HEK293T (cell line): ENCODE measurements at places on chromosomes 3 and 15.

DNA sequence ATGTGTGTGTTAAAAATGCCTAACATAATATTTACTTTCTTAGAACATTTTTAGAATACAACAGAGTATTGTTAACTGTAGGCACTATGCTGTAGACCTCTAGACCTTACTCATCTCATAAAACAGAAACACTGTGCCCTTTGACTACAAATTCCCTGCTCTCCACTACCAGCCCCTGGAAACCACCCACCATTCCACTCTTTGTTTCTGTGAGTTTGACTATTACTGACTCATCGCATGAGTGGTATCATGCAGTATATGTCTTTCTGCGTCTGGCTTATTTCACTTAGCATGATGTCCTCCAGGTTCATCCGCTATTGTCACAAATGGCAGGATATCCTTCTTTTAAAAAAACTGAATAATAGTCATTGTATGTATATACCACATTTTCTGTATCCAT, 216.7 kb upstream of the CFAP20DC start:
- no peak for DNase-seq

DNA sequence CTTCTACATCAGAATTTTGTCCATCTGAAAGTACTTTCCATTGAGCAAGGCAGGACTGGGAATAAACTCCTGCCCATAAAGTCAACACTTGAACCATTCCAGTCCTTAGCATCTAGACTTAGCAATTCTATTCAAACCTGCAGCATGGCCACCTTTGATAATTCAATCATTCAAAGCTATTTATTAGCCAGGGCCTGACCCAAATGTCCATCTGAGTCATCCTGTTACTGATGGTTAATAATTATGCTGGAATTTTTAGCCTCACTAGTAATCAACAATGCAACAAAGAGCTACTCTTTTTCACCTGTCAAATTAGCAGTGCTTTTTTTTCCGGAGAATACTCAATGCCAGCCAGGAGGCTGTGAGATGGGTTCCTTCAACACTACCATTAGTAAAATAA, 72.7 kb upstream of the SNRK start:
- DNase-seq, result no peak

DNA sequence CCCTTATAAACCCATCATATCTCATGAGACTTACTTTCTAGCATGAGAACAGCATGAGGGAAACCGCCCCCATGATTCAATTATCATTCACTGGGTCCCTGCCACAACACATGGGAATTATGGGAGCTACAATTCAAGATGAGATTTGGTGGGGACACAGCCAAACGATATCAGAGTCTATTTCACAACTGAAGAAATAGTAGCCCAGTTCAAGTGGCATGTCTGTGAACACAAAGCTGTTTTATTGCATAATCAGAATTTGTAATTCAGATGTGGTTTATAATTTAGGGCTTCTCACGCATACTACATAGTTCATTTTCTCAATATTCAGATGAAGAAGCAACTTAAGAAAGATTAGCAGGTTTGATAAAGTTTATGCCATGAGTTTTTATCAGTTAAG, 1188.0 kb upstream of the ALCAM start:
- no peak for DNase-seq

- no peak for DNase-seq
Observed at GRCh38 chr3:139291276-139292051, 52.4 kb upstream of the MRPS22 start.

DNA sequence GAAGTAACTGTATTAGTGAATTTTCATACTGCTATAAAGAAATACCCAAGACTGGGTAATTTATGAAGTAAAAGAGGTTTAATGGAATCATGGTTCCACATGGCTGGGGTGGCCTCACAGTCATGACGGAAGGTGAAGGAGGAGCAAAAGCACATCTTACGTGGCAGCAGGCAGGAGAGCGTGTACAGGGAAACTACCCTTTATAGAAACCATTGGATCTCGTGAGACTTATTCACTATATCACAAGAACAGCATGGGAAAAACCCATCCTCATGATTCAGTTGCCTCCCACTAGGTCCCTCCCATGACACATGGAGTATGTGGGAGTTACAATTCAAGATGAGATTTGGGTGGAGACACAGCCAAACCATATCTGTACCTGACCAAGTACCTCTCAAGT, 812.3 kb upstream of the ALCAM start:
- DNase-seq, result no peak

DNA sequence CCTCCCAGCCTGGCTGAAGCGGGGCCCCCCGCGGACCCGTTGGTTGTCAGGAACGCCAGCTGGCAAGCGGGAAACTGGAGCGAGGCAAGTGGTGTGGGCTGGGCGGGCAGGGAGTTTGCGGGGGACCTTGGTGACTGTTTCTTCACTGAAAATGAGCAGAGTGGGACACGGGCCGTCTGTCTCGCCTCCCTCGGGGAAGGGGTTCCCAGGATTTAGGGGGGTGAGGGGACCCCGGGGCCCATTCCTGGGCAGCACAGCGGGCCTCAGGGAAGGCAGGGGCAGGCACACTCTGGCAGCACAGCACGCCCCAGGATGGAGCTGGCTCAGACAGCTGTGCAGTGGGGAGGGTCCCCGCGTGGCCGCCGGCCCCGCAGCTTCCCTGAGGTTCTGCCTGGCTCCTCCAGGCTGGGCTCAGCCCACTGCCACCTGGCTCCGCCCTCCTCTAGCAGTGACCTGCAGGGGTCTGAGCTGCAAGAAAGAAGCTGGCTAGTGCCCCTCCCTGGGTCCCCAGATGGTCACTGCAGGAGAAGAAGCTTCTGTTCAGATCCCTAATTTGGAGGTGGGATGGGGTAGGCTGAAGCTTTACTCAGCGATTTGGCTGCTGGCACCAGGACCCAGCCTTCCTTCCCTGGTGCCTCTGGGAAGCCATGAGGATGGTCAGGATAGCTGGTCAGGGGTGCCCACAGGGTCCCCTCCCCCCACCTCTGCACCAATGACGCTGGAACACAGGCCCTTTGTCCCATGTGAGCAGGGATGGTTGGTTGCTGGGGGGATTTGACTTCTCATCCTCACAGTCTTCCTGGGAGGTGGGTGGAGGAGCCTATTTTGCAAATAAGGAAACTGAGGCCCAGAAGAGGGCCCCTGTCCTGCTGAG, 90.4 kb downstream of the TBC1D2B start:
- DNase-seq, result no peak

DNA sequence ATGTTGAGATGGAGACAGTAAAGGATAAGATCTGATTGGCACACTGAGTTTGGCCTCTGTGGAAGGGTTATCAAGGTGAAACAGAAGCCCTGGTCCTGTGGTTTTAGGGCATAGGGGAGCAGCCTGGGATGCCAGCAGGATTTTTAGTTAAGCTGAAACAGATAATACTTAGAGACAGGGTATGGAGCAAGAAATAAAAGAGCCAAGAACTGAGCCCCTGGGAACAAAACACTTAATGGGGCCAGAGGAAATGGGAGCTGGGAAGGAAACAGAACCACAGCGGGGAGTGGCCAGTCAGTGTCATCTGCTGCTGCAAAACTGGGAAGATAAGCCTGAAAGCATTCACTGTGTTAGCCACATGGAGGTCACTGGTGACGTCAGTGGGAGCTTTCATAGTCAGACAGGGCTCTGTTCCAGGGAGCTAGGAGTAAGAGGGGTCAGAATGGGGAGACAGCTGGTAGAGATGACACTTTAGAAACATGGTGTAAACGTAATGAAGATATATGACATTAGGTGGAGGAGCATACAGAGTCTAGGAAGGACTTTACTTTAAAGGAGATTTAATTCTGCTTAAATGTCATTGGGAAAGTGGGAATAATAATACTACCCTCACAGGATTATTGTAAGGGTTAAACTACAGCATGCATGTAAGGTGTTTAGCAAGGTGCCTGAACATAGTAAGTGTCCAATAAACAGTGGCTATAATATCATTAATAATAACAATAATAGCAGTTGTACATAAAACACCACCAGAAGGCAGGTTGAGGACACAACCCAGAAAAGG, 172.7 kb upstream of the CTNNB1 start:
- no peak for DNase-seq

- no peak for DNase-seq
Observed at GRCh38 chr3:21328711-21329390, 422.2 kb downstream of the ZNF385D start.

GRCh38 chr3:149266736-149267135, 45.1 kb upstream of the CP start:
- no peak for DNase-seq

DNA sequence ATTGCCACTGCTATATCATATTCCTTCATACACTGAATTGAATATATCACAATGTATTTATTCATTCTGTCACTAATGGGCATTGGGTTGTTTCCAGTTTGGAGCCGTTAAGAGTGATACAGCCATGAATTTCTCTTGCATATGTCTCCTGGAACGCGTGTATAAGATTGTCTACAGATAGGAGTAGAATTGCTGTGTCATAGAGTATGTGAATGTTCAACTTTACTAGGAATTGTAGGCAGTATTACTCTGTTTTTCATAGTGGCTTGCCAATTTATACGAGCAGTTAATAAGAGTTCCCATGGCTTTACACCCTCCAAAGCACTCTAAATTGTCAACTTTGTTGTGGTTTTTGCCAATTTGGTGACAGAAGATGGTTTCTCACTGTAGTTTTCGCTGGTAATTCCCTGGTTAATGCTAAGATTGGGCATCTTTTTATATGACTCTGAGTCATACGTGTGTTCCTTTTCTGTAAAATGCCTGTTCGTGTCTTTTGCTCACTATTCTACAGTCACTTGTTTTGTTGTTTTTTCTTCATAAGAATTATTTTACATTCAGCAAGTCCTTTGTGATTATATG, 136.1 kb upstream of the LIPC start:
- no peak for DNase-seq

DNA sequence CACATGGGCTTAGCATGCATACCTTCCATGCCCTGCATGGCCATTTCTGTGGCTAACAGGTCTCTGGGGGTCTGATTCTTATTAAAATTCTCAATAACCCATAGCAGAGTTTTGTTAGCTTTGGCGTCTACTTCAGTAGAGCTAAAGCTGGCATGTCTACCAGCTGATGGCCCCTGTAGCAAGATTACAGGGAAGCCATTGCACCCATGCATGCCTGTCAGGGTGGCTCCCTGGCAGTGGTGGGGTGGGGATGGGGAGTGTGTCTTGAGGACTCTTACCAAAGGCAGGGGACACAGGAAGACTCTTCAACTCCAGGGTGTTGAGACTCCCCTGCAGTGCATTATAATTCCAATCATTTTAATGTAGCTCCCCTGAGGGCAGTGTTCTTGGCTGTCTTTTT, 4.7 kb downstream of the KY start:
- no peak for DNase-seq

GRCh38 chr3:46759239-46760167, 41.8 kb upstream of the PRSS50 start:
- DNase-seq, result no peak

DNA sequence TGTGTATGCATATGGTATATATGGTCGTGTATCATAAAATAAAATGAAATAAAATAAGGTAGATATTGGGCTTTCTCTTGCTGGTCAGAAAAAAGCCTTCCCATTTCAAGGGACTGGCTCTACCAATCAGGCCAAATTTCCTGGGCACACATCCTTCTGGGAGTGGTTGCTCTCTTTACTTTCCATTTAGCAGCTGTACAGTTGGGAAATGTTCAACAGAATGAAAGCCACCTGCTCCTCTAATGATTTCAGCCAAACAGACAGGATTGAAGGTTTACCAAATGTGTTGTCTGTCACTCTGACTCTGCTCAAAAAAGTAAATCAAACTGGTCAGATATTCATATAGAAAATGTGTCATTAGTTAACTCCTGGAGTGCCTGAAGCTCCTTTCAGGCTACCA, 380.4 kb downstream of the ROBO2 start:
- DNase-seq, result no peak

GRCh38 chr3:186921578-186921977, 8.7 kb upstream of the ST6GAL1 start:
- no peak for DNase-seq

DNA sequence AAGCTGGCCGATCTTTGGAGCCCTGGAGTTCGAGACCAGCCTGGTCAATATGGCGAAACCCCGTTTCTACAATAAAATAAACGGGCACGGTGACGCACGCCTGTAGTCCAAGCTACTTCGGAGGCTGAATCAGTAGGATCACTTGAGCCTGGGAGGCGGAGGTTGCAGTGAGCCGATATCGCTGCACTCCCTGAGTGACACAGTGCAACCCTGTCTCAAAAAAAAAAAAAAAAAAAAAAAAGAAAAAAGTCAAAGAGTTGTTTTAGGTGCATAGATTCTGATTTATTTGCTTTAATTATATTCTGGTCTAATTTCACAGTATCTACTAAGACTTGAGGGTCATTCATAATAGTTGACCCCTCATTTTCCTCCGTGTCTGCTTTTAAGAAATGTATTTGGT, 1.7 kb downstream of the ARL13B start:
- DNase-seq, result no peak

- DNase-seq, result no peak
Observed at GRCh38 chr15:31241888-31242522, 84.6 kb upstream of the KLF13 start.

GRCh38 chr3:164467007-164467406, 611.3 kb downstream of the SI start:
- no peak for DNase-seq

GRCh38 chr3:126459763-126460127, 15.9 kb downstream of the ZXDC start:
- DNase-seq, result no peak

- DNase-seq, result no peak
Observed at GRCh38 chr3:107942951-107943749, 147.7 kb downstream of the CD47 start.

DNA sequence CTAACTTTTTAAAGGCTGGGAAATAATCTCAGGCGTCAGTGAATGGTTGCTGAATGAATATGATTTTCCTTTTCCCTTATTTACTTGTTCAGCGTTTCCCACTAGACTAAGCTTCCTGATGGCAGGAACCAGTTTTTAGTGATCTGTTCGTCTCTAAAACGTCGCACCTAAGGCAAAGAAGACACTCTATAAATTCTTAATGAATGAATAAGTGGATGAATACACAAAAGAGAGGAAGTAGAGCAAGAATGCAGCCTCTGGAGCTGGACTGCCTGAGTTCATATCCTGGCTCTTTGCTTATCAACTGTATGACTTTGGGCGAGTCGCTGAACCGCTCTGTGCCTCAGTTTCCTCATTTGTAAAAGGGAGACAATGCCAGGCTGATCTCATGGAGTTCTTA, 38.7 kb downstream of the WNT7A start:
- DNase-seq, result no peak

DNA sequence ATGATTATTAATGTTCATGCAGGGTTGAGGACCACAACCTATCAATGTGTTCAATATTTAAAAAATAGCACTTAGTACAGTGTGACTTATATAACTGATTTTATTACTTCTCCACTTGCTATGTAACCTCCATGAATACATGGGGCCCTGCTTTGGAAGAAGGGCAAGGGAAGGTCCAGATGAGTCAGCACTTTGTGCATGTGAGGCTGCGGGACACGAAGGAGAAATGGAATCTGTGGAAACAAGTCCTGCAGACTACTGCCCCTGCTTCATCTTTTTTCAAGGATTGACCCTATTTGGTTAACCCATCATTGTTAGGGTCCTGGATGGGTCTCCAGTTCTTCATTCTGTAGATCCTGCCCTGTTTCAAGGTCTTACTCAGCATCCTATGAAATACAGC, 1.6 kb downstream of the NXPE3 start:
- DNase-seq, result peak; percentile 22

- no peak for DNase-seq
Observed at GRCh38 chr3:84885199-84885882, 73.4 kb upstream of the CADM2 start.
